ENCODE measurements at places on chromosomes 1 and 21. TPM values are rescaled to one million over a fixed set of nuclear protein-coding genes. Genes with fewer than 3 reads are reported as not detected.

The IQGAP3 gene
- total RNA-seq: 17.2 TPM

The NBPF19 gene
- 3.8 TPM for total RNA-seq

The NCAM2 gene
- total RNA-seq: 0.97 TPM

The PATJ gene
- total RNA-seq: 3.2 TPM

The ZNF683 gene
- not detected for total RNA-seq

The UBASH3A gene
- total RNA-seq: not detected

The S100A3 gene
- 0.30 TPM for total RNA-seq

The EFNA3 gene
- 0.97 TPM for total RNA-seq

The PIGR gene
- total RNA-seq: not detected

The SYNC gene
- 9.1 TPM for total RNA-seq

Measured in epithelial cell of umbilical artery (primary cell).